ENCODE measurements at places on chromosomes 3 and 15.

DNA sequence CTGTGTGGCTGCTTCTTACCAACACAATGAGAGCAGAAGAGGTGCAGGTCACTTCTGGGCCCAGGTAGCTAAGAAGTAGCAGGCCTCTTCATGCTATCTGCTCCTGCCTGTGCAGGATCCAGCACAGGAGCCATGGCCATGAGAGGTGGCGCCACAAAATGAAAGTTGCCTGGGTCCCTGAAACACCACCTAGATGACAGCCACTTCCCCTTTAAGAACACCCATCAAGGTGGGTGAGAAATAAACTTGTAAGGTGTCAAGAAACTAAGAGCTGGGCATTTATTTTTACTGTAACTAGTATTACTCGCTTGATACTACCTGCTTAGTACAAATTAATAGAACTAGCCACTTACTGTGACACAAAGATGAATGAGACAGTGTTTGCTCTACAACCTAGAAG lies 484.6 kb upstream of the TBL1XR1 start:
- DNase-seq: no peak

- DNase-seq: no peak
These were observed 9.0 kb upstream of the UACA start for GRCh38 chr15:70772402-70772801.

- DNase-seq: no peak
These were observed 45.3 kb upstream of the LHFPL4 start for GRCh38 chr3:9598783-9599387.

DNA sequence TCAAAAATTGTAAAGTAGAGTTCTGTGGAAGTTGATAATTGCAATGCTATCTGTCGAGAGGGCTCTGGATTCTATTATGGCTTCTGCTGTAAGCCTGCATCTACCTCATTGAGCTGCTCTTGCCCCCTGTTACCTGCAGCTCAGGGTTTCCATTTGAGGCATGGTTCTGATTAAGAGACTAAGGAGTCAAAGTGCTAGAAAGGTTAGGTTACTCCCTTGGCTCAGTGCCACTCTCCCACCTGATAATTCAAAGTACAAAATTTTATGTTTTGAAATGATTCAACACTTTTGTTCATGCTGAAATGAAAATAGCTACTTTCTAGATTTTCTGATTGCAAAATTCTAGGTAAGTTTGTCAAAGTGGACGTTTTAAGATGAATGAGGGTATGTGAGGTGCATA lies 220.5 kb upstream of the SATB1 start:
- no peak for DNase-seq

DNA sequence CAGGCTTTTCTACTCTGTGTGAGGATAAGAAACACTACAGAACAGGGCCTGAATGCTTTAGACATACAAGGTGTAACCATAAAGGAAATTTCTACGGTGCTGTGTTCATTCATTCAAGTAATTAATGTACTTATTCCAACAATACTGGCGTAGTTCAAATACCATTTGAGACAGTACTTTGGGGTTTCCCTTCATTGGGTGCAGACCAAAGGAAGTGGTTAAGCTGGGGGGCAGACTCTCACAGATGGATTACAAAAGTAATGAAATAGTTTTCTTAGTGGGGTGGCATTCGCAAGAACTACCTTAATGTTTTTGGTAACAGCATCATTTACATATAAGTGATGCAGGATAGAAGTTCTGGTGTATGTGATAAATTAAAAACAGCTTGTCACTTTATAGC lies 65.9 kb downstream of the BTD start:
- no peak for DNase-seq

DNA sequence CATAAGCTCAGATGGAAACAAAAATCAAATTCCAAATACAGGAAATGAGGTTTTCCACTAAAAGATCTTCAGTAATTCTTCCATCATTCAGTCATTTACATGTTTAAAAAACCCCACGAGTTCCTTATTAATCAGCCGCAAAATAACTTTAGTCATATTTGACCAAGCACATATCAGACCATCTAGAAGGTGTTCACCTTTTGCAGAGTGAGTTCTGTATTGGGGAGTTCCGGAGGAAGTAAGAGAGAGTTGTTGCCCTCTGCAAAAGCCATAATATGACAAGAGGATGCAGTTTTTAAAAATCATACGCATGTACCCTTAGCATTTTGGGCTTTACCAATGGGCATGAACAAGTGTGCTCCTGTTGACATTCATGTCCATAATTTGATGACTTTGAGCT lies 61.6 kb downstream of the CCR1 start:
- no peak for DNase-seq

DNA sequence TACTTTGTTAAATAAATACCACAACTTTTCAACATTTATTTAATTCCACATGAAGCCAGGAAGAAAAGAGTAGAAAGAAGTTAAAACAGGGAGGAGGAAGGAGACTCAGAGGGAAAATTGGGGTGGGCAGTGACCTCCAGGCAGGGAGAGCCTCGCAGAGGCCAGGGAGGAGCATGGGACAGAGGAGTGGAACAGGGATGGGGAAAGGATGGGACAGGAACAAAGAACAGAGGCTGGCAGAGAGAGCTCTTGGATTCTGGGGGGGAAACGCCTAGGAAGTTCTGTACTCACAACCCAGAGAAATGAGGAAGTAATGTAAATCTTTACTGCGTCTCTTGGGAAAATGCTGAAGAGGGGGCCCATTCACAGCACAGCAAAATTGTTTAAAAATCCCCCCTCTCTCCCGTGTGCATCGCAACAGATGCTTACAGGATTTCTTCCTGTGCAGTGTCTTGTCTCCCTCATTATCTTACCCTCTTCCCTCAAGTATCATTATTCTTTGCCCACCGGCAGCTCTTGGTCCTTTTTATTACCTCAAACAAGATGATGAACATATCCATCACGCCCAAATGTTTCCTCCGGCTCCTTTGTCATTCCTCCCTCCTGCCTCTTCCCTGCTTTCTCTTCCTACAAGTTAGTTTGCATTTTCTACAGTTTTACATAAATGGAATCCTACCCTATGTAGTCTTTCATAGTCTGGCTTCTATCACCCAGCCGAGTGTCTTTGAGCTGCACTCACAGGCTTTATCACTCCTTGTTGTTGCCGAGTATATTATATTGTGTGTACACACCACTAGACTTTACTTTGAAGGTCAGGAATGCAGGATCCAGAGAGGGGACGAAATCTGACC lies 65.5 kb downstream of the ARHGAP31 start:
- no peak for DNase-seq

Measured in CD4-positive, alpha-beta T cell (primary cell).